Esophagus squamous epithelium (tissue), 5 donors: ENCODE measurements at places on chromosomes 2 and 18. TPM values are rescaled to one million over a fixed set of nuclear protein-coding genes. Genes with fewer than 3 reads are reported as not detected.

LRATD1 gene
- total RNA-seq: 41.8 TPM

TMEM37 gene
- total RNA-seq: 4.6 TPM

PLCD4 gene
- 2.7 TPM for total RNA-seq

ABCB11 gene
- not detected for total RNA-seq

RPRM gene
- total RNA-seq: not detected

NOL4 gene
- total RNA-seq: not detected

POTEI gene
- total RNA-seq: not detected

EML6 gene
- 4.4 TPM for total RNA-seq

ALPG gene
- not detected for total RNA-seq

M1AP gene
- not detected for total RNA-seq

TDRD15 gene
- not detected for total RNA-seq

SPDYA gene
- 1.4 TPM for total RNA-seq

NOTO gene
- total RNA-seq: not detected

SLC38A11 gene
- 0.47 TPM for total RNA-seq

CRACDL gene
- total RNA-seq: 6.5 TPM

MTCL1 gene
- 16.4 TPM for total RNA-seq

LOXHD1 gene
- total RNA-seq: 0.19 TPM

NEU4 gene
- not detected for total RNA-seq

MYO5B gene
- total RNA-seq: 32.0 TPM

WNT6 gene
- 0.73 TPM for total RNA-seq

DYSF gene
- total RNA-seq: 3.0 TPM

UGT1A5 gene
- total RNA-seq: 5.2 TPM

KCNF1 gene
- total RNA-seq: not detected

SMYD5 gene
- total RNA-seq: 22.1 TPM
